Naive thymus-derived CD4-positive, alpha-beta T cell (primary cell): ENCODE measurements at places on chromosomes 13 and 19. TPM values are rescaled to one million over a fixed set of nuclear protein-coding genes. Genes with fewer than 3 reads are reported as not detected.

DNA sequence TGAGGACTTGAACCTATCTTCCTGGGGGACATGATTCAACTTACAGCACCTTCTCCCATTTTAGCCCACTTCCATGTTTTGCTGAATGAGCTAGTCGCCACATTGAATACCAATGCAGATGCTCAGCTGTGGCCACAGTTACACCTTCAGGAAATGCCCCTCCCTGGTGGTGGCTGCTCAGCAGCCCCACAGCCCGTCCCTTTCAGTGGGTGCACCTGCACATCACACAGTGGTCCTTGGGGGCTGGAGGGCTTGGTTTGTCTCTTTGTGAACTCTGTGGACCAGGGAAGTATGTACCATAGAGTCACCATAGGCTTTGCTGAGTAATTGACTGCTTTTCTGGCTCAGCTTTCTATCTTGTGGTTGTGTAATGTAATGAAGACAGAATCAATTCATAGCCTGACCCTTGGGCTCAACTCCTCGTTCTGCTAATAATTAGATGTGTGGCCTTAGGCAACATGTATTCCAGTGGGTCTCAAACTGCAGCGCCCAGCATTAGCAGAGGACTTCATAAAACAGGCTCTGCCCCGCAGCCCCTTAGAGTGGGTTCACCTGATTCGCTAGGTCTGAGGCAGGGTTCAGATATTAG, 48.1 kb upstream of the FARP1 start:
- H3K27me3 ChIP-seq = no peaks in the 10 kb centered on the region
- H3K4me3 ChIP-seq = no peak overlapping the region
- no peak overlapping the region for H3K27ac ChIP-seq
- H3K36me3 ChIP-seq = no peaks in the 10 kb centered on the region

- H3K4me3 ChIP-seq = peak overlapping the region; percentile 15
- H3K27me3 ChIP-seq = no peaks in the 10 kb centered on the region
- H3K36me3 ChIP-seq = no peaks in the 10 kb centered on the region
- no peak for DNase-seq
- H3K27ac ChIP-seq = peak overlapping the region; percentile 99
Observed at GRCh38 chr19:47106821-47107201, 6.8 kb downstream of the ZC3H4 start.

DNA sequence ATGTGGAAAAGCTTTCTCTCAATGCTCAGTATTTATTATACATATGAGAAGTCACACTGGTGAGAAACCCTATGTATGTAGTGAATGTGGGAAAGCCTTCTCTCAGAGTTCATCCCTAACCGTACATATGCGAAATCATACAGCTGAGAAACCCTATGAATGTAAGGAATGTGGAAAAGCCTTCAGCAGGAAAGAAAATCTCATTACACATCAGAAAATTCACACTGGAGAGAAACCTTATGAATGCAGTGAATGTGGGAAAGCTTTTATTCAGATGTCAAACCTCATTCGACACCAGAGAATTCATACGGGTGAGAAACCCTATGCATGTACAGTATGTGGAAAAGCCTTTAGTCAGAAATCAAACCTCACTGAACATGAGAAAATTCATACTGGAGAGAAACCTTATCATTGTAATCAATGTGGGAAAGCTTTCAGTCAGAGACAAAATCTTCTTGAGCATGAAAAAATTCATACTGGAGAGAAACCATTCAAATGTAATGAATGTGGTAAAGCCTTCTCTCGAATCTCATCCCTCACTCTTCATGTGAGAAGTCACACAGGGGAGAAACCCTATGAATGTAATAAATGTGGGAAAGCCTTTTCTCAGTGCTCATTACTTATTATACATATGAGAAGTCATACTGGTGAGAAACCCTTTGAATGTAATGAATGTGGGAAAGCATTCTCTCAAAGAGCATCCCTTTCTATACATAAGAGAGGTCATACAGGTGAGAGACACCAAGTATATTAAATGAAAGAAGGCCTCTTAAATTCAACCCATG, 34.4 kb downstream of the ZNF568 start:
- H3K36me3 ChIP-seq = peaks cover 30% of the 10 kb centered on the region
- H3K27ac ChIP-seq = no peak overlapping the region
- no peak overlapping the region for H3K4me3 ChIP-seq
- no peaks in the 10 kb centered on the region for H3K27me3 ChIP-seq

DNA sequence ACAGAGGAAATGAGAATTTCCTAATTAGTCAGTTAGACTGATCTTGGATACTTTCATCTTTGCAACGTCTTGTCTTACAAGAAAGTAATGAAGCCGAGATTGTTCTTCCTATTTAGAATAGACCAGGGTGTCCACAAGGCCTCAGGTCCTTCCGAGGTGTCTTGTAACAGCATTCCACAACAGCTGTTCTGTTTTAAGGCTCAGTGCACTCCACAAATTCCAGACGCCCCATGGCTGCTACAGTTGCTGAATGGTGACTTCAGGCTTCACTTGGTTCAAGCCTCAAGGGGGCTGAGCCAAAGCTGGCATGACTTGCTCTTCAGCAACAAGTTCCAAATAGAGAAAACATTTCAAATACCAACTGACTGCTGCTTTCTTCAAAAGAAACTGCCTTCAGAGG, 143.4 kb downstream of the SHISA2 start:
- DNase-seq = no peak
- H3K4me1 ChIP-seq = no peaks in the 10 kb centered on the region
- H3K27me3 ChIP-seq = no peaks in the 10 kb centered on the region
- H3K4me3 ChIP-seq = no peak overlapping the region
- H3K36me3 ChIP-seq = no peaks in the 10 kb centered on the region

- no peak overlapping the region for H3K27ac ChIP-seq
- H3K27me3 ChIP-seq = no peaks in the 10 kb centered on the region
- H3K4me3 ChIP-seq = no peak overlapping the region
- H3K36me3 ChIP-seq = no peaks in the 10 kb centered on the region
Observed at GRCh38 chr13:50685491-50685890, 158.0 kb downstream of the DLEU7 start.

DNA sequence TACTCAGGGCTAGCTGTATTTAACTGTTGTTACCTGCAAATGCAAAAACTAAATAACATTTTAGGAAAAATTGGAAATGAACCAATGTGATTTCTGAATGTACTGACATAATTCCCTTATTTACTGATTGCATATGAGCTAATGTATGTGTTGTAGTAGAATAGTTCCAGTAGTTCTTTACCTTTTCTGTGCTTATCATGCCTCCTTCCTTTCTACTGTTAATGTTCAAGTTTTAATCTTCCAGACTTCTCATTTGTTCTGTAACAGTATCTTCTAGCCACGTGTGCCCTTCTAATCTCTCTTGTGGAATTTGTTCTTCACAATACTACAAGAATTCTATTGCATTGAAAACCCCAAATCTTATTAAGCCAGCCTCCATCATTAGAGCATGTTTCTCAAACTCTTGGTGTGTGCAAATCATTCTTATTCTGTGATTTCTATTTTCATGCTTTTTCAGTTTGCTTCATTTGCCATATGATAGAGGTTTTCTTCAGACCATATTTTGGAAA, 17.7 kb downstream of the LSM14A start:
- peak overlapping the region; percentile 8 for H3K27ac ChIP-seq
- H3K36me3 ChIP-seq = peaks cover 7% of the 10 kb centered on the region
- DNase-seq = no peak
- H3K4me1 ChIP-seq = peaks cover 40% of the 10 kb centered on the region

DNA sequence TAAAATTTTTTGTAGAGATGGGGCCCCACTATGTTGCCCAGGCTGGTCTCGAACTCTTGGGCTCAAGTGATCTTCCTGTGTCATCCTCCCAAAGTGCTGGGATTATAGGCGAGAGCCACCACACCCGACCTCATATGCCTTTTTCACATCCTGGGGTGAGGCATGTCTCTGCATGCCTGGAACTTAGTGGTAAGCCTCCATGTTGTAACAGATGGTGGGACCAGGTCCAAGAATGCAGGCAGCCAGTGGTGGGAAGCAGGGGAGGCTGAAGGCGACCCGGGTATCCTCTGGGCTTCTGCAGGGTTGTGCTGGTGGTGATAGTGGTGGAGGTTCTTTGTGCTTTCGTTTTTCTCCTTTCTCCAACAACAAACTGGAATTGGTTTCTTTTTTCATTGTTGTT, 30.1 kb upstream of the CCDC124 start:
- no peaks in the 10 kb centered on the region for H3K27me3 ChIP-seq
- H3K36me3 ChIP-seq = no peaks in the 10 kb centered on the region
- no peak overlapping the region for H3K27ac ChIP-seq
- DNase-seq = no peak
- H3K4me1 ChIP-seq = no peaks in the 10 kb centered on the region

DNA sequence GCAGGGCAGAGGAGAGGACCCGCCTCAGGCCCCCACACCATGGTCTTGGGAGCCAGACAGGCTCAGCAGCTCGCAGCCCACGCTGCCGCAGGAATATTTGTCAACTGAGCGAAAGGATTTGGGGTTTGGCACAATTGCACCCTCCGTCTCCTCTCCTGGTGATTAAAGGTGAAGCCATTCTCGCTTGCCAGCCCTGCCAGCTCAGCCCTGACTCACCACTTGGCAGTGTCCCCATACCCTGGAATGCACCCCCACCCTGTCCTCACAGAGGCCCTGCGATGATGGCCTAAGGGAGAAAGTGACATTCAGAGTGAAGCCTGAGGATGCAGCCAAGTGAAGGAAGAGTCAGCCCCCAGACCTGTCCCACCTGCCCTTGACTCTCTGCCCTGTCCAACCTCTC, 18.8 kb downstream of the CYTH2 start:
- no peaks in the 10 kb centered on the region for H3K36me3 ChIP-seq
- DNase-seq = no peak
- no peak overlapping the region for H3K27ac ChIP-seq
- peaks cover 4% of the 10 kb centered on the region for H3K4me1 ChIP-seq

- no peaks in the 10 kb centered on the region for H3K27me3 ChIP-seq
- H3K4me3 ChIP-seq = no peak overlapping the region
- H3K36me3 ChIP-seq = no peaks in the 10 kb centered on the region
- DNase-seq = no peak
- no peaks in the 10 kb centered on the region for H3K4me1 ChIP-seq
Observed at GRCh38 chr13:73481886-73482445, 423.2 kb downstream of the KLF5 start.

- H3K4me1 ChIP-seq = no peaks in the 10 kb centered on the region
- no peak for DNase-seq
- no peak overlapping the region for H3K27ac ChIP-seq
- no peaks in the 10 kb centered on the region for H3K36me3 ChIP-seq
- no peak overlapping the region for H3K4me3 ChIP-seq
Observed at GRCh38 chr19:4581666-4582553, 22.4 kb upstream of the SEMA6B start.

GRCh38 chr13:105333416-105333815, 1202.0 kb downstream of the EFNB2 start:
- DNase-seq = no peak
- no peaks in the 10 kb centered on the region for H3K36me3 ChIP-seq
- H3K27ac ChIP-seq = no peak overlapping the region
- H3K27me3 ChIP-seq = no peaks in the 10 kb centered on the region

DNA sequence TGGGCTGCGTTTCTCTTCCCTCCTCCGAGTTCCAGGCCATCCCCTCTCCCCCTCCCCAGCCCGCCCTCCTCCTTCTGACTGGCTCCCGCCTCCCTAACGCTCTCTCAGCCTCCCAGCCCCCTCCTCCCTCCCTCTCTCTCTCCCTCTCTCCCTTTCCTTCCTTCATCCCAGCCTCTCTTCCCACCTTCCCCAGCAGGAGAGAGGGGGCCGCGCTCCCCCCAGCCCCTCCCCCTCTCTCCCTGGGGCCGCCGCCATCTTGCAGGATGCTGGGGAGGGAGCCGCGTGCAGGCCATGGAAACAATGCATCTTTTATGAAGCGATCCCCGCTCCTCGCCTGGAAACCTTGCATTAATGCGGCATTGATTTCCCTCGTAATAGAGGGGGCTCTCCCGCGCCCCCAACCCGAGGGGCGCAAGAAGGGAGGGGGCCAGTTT, 42.6 kb upstream of the ADGRL1 start:
- peak; percentile 56 for DNase-seq
- no peaks in the 10 kb centered on the region for H3K36me3 ChIP-seq
- no peaks in the 10 kb centered on the region for H3K27me3 ChIP-seq
- H3K4me3 ChIP-seq = peak overlapping the region; percentile 52
- peak overlapping the region; percentile 63 for H3K27ac ChIP-seq

GRCh38 chr13:100156788-100157187, 67.9 kb downstream of the PCCA start:
- H3K27ac ChIP-seq = no peak overlapping the region
- no peak overlapping the region for H3K4me3 ChIP-seq
- no peaks in the 10 kb centered on the region for H3K4me1 ChIP-seq
- no peaks in the 10 kb centered on the region for H3K27me3 ChIP-seq
- H3K36me3 ChIP-seq = no peaks in the 10 kb centered on the region

DNA sequence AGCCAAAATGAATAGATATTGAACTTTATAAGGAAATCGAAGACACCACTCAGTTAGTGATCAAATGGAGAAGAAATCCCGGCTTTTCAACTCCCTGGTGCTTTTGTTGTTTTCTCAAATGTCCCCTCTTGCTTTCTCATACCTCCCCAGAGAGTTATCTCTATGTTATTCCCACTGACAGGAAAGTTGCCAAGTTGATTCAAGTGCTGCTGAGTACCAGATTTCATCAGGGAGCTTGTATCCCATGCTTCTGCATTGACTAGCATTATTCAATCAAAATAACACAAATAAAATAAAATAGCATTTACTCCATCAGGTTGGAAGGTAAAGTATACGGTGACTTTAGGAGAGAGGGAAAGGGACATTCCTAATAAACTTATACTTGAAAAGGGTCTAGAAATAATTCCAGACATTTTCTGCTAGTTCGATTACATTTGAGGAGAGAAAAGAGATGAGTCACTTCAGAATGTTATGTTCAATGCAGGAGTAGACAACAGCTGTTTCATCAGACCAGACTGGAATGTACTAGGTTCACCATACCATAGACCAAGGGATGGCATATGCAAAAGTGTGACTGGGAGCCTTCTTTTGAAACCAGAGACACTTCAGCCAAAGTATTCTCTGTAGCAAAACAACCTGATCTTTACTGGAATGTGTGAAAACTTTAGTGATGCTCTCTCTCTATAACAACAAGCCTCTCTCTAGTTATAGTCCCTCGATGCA, 397.8 kb downstream of the FGF14 start:
- no peak overlapping the region for H3K4me3 ChIP-seq
- H3K36me3 ChIP-seq = no peaks in the 10 kb centered on the region
- no peaks in the 10 kb centered on the region for H3K4me1 ChIP-seq
- no peak for DNase-seq
- H3K27me3 ChIP-seq = no peaks in the 10 kb centered on the region

Gene LGALS7B
- not detected for total RNA-seq

Gene CEACAM3
- not detected for total RNA-seq

Gene ABHD8
- 7.0 TPM for total RNA-seq

Gene OVOL3
- not detected for total RNA-seq

Gene ATP8B3
- 1.8 TPM for total RNA-seq

Gene ZNF577
- total RNA-seq = 9.6 TPM

Gene RAB20
- 13.6 TPM for total RNA-seq

Gene PRODH2
- not detected in 2 replicates for total RNA-seq

Gene KASH5
- total RNA-seq = 0.97 TPM
